NCI-H187 treated with DMSO at 0.1 percent for 48 hours (cell line): ENCODE measurements at places on chromosomes 12 and 14.

GRCh38 chr12:54006559-54007220, 2.1 kb upstream of the HOXC8 start:
- no peak for DNase-seq

GRCh38 chr12:48040354-48040753, 36.1 kb upstream of the COL2A1 start:
- DNase-seq, result no peak

- DNase-seq, result no peak
Measured at GRCh38 chr12:83016218-83016835, 329.6 kb downstream of the TMTC2 start.

DNA sequence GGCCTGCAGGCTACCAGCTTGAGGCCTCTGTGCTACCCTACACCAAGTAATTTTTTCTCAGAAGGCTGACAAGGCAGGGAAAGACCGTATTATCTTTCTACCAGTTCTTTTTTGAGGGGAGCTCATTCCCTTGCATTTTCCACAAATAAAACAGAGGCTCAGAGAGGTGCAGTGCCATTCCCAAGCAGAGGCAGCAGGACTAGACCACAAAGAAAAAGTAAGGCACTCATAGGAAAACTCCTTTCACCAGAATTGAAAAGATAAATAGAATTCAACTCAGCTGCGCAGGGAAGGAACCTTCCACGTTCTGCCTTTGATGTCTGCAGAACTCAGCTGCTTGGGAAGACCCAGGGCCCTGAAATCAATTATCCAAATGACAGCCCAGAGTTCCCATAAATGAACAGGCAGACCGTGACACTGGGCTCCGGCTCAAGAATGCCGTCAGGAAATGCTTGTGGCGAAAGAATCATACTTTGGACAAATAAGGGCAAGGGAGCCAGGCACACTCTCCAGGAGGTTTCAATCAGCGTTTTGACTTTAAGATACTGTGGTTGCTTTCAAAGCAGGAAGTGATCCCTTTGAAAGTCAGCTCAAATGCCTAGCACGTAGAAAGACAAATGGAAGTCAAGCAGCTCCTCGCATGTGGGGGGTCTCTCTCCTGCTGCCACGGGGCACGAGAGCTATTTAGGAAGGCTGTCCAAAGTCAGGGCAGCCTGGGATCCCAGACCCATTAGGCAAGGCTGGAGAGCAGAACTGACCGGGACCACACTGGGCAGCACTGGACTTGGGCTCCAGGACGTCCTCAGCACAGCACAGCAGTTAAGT, 14.0 kb downstream of the KCTD10 start:
- DNase-seq, result no peak

DNA sequence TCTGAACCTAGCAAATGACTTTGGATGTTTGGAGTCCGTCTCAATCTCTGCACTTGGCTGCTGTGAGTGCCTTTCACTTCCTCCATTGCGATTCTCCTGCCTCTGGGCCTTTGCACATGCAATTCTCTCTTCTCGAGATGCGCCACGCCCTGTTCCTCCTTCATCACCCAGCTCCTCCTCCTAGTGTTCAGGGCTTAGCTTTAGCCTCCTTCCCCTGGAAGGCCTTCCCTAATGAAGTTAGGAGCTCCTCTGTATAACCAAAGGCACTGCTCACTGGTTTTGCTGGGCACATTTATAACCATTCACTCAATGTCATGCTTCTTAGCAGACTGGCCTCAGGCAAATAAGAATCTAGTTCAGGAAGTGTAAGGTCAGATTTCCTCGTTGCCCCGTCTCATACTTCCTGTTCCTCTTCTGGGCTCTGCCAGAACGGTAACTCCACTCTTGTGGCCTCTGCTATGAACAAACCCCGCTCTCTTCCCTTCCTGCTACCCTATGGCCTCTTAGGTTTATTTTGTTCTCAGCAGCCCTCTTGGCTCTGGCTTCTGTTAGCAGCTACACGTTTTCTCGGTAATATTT, 171.4 kb downstream of the CRADD start:
- DNase-seq, result no peak

- DNase-seq, result no peak
Measured at GRCh38 chr12:80313209-80313608, 130.8 kb upstream of the PTPRQ start.

DNA sequence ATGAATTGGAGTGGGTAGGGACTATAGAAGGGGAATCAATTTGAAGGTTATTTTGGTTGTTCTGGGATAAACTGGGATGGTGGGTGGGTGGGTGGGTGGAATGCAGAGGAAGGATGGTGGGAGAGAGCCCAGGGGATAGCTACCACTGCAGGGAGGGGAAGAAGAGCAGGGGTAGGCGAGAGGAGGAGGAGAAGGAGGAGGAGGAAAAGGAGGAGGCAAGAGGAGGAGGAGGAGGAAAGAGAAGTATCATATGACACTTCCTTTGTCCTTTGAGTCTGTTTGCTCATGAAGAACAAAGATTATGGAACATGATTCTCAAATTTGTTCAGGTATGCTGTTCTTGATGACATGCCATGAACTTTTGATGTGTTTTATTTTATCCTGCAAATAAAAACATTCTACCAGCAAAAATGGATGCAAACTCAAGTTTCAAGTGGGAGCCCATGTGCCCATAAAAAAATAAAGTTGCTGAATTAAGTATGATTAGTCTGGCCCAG, 4.1 kb upstream of the BEST3 start:
- no peak for DNase-seq

- peak; percentile 51 for DNase-seq
Measured at GRCh38 chr12:122064025-122064777, 14.4 kb upstream of the MLXIP start.

DNA sequence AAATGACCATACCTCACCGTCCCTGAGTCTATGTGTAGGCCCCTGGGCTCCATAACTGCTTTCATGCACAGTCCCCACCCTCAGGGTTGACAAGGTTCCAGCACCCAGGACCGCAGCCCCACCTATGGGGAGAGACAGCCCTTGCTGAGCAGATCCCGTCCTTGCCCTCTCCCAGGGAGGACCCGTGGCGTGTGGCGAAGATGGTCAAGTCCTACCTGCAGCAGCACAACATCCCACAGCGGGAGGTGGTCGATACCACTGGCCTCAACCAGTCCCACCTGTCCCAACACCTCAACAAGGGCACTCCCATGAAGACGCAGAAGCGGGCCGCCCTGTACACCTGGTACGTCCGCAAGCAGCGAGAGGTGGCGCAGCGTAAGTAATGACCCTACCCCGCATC, 10.3 kb downstream of the HNF1A start:
- DNase-seq, result no peak

DNA sequence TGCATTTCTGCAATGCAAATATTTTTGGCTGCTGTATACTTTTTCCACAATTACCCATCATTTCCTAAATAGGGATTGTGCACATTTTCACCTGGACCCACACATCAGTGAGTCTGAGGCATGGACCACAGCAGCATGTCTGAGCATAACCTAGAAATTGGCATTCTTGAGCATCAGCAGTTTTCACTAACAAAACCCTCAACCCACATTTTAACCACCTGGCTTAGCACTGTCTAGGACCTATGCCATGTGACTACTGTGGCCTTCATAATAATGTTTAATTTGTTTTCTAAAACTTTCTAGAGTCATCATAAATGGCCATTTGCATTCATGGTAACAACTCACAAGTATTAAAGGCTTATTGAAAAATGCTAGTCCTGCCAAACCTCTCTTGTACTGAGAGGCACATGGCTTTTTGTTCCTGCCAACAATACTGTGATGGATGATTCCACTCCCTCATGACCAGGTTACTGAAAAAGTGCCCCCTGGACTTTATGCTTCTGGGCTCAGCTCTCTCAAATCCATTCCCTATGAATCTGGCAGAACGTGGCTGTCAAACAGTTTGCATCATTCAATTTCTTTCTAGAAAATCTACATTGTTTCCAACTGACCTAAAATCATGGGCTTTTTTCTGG, 240.0 kb downstream of the MDGA2 start:
- DNase-seq, result no peak

- no peak for DNase-seq
Measured at GRCh38 chr14:93065272-93065730, 50.4 kb downstream of the ITPK1 start.

DNA sequence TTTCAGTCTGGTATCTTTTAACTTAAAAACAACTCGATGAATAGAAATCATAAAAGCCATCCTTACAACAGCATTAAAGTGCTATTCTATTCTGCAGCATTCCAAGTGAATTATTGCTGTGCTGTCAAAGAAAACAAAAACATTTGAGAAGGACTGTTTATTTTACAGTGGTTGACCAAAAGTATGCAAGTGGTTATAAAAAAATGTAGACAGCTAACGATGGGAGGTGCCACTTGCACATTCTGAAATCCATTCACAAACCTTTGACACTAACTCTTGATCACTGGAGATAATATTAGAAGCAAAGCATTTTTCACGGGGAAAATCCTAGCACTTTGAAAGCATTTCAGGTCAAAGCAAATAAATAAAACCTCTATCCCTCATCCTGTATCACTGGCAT, 55.6 kb downstream of the HMGA2 start:
- no peak for DNase-seq

GRCh38 chr12:11171969-11172675, 1.1 kb downstream of the SMIM10L1 start:
- DNase-seq, result no peak

GRCh38 chr12:47189728-47190127, 110.0 kb upstream of the AMIGO2 start:
- no peak for DNase-seq

GRCh38 chr14:59275668-59276067, 87.2 kb downstream of the DAAM1 start:
- DNase-seq, result no peak

DNA sequence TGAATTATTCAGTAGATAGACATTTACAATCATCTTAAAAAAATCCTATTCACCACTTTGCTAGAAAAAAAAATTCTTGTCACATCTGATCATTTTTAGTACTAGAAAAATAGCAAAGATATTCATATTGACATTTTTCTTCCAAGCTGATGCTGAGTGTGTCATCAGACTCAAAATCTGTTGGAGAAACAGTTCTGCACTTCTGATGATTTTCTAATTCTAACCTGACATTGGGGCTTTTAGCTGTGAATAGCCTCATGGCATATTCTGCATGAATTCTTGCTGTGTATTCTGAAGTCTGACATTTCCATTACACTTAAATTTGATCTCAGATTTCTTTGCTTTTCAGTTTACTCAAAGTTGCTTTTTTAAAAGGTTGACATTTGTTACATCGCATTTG, 150.1 kb downstream of the PIK3C2G start:
- no peak for DNase-seq

DNA sequence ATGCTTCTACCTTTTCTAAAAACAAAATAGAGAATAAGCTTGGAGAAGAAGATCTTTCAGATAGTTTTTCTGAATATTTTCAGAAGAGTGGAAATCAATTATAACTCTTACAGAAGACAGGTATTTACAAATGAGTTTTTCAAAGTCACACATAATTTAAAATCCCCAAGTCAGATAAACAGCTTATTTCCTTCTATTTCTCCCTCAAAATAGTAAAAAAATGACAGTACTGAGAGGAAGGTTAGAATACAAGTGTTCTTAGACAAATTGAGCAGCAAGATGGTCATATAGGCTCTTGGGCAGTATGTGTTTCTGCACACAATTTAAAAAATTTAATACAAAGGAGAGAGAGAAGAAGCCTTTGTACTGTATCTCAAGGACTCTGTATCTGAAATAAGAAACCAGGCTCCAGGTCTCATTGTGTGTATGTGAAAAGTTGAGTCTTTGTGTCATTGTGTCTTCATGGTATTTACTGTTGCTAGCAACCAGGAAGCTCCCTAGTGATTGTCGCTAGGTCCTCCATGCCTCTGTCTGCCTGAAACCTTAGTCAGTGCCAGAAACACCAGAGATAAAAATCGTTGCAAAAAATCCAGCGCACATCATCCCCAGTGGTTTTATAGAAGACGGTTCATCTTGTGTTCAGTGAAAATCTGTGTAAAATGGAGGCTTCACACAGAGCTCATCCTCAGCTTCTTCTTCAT, 12.9 kb upstream of the TUBA1A start:
- DNase-seq, result peak; percentile 83

DNA sequence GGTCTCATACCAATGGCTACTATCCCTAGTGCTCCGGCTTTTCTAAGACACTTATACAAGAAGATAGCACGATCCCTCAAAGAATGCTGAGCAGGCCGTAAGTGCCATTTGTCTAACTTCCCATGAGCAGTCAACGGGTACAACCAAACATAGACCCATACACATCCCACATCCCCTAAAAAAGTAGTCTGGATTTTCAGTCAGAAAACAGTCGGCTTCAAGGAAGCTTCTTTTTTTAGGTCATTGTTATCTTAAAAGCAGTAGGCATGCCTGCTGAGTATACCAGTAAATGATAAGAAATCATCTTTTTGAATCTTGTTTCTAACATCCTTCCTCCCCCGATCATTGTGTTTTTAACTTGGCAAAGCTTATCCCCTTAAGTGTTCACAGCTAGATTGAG, 19.8 kb downstream of the OSBPL8 start:
- no peak for DNase-seq

DNA sequence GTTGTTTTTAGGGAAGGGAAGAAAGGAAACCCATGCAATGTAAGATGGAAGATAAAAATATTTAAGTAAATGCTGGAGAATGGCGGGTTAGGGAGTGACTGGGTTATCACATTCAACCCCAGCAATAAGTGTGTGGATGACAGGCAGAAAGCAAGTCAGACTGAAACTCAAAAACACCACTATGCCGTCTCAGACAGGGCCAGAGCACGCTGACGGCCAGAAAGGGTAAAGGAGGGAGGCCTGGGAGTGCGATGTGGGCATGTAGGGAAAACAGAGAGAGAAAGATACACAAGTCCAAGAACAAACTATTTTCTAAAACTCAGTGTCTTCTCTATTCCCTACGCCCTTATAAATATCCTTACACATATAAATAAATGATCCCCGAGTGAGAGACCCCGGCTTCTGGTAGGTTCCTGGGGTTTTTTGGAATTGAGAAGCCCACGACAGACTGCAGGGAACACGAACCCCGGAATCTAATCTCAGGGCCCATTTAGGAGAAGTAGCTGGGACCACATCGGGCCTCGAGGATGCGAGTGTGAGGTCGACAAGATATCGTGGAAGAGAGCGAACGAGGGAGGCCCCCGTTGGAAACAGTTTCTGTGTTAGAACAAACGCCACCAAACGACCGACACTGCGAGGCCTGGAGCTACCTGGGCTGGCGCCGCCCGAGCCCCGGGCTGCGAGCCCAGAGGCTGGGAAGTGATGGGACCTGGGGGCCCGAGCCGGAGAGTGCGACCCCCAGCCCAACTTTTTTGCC, 735 bp upstream of the OTX2 start:
- no peak for DNase-seq

DNA sequence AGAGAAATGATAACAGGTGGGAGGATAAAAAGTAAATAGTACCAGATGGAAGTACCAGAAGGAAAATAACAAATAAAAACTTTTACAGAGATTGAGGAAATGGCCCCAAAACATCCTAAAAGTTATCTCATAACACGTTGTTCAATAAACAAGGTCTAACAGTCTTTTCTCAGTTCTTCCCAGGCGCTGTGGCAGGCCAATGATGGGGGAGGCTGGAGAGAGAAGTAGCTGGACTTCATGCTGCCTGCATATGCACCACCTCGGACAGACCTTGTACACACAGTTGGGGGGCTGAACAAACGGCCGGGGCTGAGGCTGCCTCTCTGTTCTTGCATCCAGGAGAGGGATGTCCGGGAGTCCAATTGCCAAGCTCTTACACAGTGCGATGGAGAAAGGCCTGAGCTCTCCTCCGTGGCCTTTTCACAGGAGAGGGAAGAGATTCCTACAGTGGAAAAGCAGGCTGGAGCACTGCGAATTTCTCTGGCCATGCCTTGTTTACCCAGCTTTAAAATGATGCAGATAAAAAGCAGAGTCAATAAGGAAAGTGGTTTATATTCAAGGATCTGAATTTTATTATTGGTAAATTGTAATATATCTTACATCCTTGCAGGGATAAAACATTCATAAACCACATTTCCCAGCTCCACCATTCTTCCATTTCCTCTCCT, 109.8 kb downstream of the PHLDA1 start:
- no peak for DNase-seq

GRCh38 chr12:20798554-20798953, 12.0 kb upstream of the SLCO1B3 start:
- no peak for DNase-seq
